Fibroblast of lung (primary cell): ENCODE measurements at places on chromosomes 7 and 10. TPM values are rescaled to one million over a fixed set of nuclear protein-coding genes. Genes with fewer than 3 reads are reported as not detected.

The RAMP3 gene
- under 0.01 and 0.17 TPM in 2 replicates for total RNA-seq

DNA sequence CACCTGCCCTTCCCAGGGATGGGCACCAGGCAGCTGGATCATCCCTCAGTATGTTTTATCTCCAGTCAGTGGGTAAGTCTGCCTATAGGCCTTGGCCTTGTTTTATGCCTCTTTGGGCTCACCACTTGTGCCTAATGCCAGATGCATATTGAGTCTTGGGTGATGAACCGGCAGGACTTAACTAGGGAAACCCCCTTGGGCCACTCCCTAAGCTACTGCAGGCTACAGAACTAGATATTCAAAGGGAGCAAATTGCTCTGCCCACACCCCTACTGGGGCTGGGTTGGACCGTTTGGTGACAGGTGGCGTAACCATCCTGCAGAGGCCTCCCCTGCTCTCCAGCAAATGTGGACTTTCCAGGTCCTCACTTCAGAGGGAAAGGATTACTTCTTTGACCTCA is 115.7 kb upstream of the GDF10 start:
- DNase-seq = no peak

- peak; percentile 16 for DNase-seq
Observed at GRCh38 chr7:78095549-78095948, 297.0 kb downstream of the PHTF2 start.

GRCh38 chr10:14025283-14026189 is 305.2 kb downstream of the FRMD4A start:
- DNase-seq = no peak

DNA sequence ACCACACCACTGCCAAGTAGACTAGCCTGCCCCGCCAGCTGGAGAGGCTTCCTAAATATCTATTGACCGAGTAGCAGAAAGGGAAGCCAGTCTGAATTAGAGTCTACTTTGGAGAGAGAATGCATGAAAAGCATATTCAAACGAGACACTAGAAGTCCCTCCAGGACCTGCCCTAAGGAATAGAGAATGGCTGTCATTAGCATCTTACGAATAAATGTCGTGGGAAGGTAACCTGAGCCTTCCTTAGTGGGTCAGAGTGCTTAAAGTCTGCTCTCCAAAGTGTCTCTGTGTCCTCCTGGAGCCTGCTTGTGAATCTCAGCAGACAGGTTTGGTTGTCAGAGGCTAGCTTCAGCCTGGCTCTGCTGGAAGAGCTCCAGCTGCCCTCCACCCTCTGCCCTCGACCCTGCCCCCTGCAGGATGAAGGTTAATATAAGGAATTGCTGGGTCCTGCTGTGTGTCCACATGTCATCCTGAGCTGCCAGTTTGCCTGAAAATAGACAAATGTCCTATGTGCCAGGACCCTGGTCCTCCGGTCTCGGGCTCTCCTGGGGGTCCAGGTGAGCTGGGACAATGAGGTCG is 33.4 kb downstream of the FAM241B start:
- DNase-seq = no peak

The HTR7 gene
- 0.77 and 0.83 TPM in 2 replicates for total RNA-seq

GRCh38 chr7:75861636-75862035 is 17.2 kb upstream of the RHBDD2 start:
- peak; percentile 84 for DNase-seq

GRCh38 chr7:77465256-77465655 is 49.1 kb upstream of the GSAP start:
- peak; percentile 74 for DNase-seq

The TBX20 gene
- not detected in 2 replicates for total RNA-seq

DNA sequence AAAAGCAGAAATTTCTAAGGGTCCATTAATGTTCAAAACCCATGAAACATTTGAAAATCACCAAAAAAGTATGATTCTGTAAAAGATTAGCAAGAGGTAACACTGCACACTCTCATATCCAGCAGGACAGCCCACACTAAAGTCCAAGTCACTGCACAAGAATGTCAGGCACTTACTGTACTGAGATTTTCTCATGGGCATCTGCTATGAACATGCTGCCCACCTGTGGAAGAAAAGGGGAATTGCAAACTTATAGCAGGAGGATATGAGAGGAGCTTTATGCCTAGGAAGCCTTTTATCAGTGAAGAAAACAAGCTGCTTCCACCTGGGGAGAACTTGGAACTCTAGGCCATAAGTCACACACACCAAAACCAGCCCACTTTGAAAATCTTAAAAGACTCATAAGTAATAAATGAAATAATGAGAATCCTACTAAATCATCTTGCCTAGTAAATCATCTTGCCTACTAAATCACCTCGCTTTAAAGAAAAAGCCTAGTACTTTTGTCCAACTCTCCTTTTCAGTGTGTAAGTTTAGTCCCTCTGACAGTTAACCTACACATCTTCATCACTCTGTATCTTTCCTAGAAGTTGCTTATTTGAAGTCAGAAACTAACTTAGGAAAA is 46.1 kb downstream of the ARMH3 start:
- DNase-seq = peak; percentile 90

GRCh38 chr10:101451667-101452069 is 97.7 kb downstream of the BTRC start:
- DNase-seq = no peak

GRCh38 chr10:29438271-29438670 is 149.4 kb downstream of the LYZL1 start:
- DNase-seq = peak; percentile 21

The CDHR1 gene
- total RNA-seq = not detected in 2 replicates

- DNase-seq = no peak
Observed at GRCh38 chr10:24597426-24597825, 126.3 kb downstream of the ARHGAP21 start.

GRCh38 chr7:54995166-54995565 is 23.7 kb upstream of the EGFR start:
- DNase-seq = no peak

DNA sequence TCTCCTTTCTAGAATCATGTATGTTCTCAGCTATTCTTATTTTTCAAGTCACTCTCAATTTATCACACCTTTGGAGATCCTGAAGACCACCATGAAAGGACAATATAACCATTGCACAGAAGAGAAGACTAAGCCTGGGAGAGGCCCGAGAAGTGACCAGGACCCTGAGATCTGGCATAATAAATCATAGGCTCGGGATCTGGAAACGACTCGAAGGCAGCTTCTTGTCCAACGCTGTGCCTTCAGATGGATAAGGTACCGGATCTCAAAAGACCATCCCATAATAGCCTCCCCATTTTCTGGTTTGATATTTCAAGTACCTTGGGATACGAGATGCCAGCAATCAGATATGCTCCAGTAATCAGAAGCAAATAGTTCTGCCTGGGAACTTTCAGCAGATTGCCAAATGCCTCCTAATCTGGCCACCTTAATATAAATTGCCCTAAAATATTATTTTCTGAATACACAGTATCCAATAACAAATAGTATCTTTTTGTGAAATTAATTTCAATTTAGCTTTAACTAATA is 179.2 kb upstream of the ZMIZ1 start:
- no peak for DNase-seq

DNA sequence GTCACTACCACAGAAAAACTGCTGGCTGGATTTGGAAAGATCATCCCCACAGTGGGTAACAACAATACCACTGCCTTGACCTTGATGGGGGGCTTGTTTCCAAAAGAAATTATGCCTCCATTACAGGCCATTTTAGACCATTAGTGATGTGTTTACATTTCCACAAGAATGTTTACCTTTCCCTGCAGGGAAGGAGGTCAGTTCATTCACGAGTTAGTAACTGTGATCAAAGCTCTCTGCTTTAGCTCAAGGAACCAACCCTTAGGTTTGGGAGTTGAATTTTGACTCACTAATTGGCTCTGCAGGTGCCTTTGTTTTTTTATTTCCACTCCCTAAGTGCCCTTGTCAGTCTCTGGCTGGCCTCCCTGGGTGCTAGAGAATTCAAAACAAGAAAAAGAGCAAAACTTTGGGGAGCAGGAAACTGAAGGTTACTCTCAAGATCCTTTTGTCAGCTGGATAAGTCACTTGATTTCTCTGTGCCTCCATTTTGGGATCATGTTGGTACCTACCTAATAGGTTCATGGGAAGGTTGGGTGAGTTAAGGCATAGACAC is 41.1 kb upstream of the NUPR2 start:
- DNase-seq = no peak

The TFEC gene
- total RNA-seq = under 0.01 and 0.17 TPM in 2 replicates

DNA sequence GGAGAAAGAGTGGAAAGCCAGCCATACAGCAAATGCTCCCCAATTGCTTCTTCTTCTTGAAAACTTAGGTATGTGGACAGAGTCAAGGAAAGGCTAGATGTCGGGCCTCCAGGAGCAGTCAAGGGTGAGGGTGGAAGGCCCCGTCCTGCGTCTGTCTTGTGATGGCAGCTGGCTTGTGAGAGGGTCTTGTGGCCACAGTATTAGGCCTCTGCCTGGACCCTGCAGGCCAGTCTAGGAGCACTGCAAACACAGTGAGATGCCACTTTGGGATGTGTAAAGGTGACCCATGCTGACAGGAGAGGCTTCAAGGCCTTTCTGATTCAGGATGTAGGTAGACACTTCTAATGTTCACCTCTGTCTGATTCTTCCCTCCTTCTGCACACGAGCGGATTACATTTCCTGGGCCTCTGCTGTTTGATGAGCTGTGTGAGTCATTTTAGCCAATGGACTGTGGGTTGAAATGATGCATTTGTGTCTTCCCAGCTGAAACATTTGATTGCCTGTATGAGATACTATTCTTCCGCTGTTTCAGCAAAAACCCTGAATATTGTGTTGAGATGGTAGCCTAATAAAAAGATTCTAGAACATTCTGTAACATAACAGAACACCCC is 135.4 kb downstream of the EMX2 start:
- no peak for DNase-seq

GRCh38 chr10:131812736-131813604 is 87.8 kb upstream of the PPP2R2D start:
- DNase-seq = no peak

GRCh38 chr10:73905256-73906020 is 5.5 kb upstream of the PLAU start:
- DNase-seq = no peak

DNA sequence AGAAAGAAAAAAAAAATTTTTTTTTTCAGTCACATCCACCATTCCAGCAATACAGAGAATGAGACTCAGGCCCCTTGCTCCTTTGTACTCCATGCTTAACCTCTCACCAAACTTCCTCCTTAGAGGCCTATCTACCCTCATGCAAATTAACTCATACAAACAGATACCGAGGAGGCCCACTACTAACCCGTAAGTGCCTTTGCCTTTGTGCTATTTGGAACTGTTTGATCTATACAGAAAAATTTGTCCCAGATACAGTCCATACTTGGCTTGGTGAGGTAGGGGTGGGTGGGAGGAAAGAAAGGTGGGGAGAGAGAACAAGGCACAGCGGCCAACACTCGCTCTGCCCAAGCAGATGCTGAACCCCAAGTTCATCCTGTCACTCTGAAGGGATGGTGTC is 87.8 kb upstream of the DUSP5 start:
- DNase-seq = no peak

DNA sequence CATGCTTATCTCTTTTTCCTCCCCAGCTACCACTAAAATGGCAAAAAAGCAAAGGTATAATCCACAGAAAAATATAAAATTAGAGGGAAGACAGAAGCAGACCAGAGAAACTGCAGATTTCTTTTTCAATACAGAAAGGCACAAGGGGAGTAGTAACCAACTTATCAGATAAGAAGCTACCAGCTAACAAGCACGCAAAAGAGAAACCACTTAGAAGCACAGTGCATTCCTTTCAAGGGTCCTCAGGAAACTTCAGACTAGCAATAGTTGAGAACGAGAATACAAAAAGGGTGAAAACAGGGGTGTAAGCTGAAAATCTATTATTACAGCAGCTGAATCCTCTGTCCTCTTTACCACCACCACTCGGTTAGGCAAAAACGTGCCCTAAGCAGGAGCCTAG is 9.9 kb upstream of the OR2A5 start:
- no peak for DNase-seq

The DBF4 gene
- 11.3 and 13.9 TPM in 2 replicates for total RNA-seq

GRCh38 chr7:89336121-89336520 is 540.6 kb upstream of the TEX47 start:
- no peak for DNase-seq

The PSD gene
- 5.3 and 6.9 TPM in 2 replicates for total RNA-seq
